ENCODE measurements at places on chromosomes 6 and 20.

DNA sequence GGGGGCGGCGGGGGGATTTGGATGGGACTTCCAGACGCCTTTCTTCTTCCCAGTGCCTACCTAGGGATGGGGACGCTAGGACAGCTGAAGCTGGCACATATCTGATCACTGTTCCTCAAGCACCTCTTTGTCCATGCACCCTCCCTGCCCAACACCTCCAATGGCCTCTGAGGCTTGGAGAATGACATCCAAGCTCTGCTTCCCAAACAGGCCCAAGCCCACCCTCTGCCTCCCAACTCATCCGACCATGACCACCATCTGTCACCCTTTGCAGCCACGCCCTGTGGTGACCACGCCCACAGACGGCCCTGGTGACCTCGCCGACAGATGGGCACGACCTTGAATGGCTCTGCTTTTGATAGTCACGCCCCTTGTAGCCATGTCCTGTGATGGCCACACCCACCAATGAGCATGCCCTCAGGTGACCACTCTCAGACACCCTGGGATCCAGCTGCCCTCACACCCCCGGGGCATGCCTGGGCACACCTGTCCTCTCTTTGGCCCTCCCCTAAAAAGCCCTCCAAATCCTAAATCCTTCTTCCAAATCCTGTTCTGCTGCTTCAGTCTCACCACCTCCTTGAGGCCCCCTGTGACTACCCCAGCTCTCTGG, 51.0 kb downstream of the SSR1 start:
- no peak for DNase-seq

GRCh38 chr6:11536795-11537194, 754 bp upstream of the TMEM170B start:
- no peak for DNase-seq

- DNase-seq = no peak
Measured at GRCh38 chr6:62775427-62776022, 435.7 kb upstream of the FKBP1C start.

- DNase-seq = no peak
Measured at GRCh38 chr6:128686084-128686483, 165.7 kb upstream of the PTPRK start.

DNA sequence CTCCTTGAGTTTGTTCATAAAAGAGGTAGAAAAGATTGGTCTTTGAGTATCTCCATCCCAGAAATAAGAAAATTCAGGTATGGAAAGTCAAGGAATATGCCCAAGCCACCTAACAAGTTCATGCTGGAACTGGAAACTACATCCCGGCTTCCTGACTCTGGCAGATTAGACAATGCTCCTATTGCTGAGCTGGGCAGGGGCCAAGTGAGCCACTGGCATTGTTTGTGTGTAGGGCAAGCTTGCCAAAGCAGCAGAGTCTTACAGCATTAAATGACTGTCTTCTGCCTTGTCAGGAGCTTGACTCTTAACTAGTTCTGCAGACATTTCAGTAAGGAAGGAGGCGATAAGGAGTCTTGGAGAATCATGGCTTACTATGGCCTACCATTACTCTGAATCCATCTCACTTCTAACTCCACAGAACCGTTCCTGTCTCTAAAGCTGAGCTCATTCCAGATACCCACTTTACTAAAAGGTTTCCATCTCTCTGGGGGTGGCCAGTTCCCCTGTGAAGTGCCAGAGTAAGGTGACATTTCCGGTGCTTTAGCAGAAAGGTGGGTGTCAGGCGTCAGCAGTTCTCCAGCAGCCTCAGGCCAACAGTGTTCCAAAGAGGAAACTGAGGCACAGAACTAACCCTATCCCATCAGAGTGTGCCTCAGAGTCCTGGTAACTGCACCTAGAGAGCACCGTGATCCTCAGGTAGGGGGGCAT, 30.1 kb downstream of the PRDM1 start:
- no peak for DNase-seq

GRCh38 chr6:6749702-6750491, 161.4 kb downstream of the LY86 start:
- DNase-seq = no peak

All from GM19239 (cell line).